ENCODE measurements at places on chromosomes 13 and 19.

DNA sequence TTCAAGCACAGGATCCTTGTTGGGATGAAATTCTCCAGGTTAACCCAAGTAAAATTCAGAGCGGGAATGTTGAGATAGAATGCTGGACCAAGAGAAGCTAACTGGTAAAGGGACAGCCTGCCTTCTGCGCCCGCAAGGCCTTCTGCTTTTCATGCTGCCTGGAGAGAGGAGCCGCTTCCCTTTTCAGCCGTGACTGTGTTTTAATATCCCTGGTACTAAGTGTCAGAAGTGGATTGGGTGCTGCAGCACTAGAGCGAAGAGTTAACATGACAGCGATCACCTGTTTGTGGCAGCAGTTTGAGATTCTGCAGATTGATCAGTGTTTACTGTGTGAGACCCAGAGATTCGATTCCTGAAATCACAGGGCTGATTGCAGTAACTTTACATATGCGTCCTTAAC, 197.4 kb upstream of the ZNF536 start:
- no peak for DNase-seq

DNA sequence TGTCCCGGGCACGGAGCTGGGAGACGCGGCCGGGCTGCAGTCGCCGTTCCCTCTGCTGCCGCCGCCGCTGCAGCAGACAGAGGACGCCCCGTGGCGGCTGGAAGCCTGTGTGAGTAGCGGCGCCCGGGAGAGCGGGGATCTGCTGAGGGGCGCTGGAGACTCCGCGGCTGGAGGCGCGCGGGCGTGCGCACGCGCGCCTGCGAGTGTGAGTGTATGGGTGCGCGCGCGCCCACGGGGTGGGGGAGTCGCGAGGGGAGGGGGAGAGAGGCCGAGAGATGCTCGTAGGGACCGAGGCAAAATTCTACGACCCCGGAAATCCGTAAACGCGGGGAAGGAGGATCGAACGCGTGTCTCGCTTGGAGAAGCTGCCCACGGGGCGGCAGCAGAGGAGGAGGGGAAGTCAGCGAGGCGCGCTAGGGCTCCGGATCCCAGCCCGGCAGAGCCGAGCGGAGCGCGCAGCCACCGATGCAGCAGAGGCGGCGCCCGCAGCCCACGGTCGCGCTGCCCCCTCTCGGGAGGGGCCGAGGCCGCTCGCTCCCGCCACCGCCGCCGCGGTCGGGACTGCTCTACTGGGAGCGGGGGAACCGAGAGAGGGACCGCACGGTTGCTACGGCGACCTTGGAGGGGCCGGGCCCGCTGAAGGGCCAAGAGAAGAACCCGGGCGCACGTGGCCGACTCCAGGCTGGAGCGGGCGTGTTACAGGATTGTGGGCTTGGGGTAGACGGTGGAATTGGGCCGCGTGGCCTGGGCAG, at the start of gene ENOX1:
ENOX1 (minus strand) TSS at position 207 of the 752 bp plus-strand sequence.
- peak; percentile 63 for DNase-seq

- no peak for DNase-seq
These were observed 58.1 kb downstream of the INSR start for GRCh38 chr19:7236153-7236552.

DNA sequence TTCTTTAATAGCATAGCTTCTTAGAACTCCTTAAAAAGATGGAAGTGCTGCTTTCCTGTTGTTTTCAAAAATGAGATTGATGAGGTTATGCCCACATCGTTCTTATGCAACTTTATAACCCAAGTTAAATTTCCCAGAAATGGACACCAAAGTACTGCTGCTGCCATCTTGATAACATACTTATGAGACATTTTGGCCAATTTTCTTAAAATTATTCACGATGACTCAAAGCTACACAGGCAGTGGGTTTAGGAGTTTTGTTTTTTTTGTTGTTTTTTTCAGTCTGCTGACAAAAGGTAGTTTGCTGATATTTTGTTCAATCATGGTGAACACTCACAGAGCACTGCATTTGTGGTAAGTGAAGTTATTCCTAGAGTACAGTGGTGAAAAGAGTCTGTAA, 54.9 kb upstream of the RFC3 start:
- DNase-seq = no peak

DNA sequence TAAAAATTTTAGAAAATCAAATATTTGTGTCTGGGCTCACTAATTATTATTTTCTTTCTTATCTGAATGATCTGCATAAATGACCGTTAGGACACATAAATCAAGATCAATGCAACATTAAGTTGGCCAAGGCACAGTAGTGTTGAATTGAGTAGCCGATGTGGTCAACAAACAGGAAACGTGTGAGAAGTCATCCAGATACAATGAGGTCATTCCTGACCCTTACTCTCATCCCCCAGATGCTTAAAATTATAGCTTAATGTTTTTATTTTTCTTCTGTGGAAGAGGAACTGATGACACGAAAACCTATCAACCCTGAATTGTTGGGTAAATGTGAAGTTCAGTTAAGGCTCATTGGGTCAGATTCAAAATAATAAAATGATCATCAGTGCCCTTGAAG, 222.9 kb downstream of the RFC3 start:
- DNase-seq = no peak

- DNase-seq = no peak
These were observed 1.6 kb downstream of the SOHLH2 start for GRCh38 chr13:36212789-36213188.

- no peak for DNase-seq
These were observed 195.0 kb upstream of the ATXN8OS start for GRCh38 chr13:69912630-69913029.

DNA sequence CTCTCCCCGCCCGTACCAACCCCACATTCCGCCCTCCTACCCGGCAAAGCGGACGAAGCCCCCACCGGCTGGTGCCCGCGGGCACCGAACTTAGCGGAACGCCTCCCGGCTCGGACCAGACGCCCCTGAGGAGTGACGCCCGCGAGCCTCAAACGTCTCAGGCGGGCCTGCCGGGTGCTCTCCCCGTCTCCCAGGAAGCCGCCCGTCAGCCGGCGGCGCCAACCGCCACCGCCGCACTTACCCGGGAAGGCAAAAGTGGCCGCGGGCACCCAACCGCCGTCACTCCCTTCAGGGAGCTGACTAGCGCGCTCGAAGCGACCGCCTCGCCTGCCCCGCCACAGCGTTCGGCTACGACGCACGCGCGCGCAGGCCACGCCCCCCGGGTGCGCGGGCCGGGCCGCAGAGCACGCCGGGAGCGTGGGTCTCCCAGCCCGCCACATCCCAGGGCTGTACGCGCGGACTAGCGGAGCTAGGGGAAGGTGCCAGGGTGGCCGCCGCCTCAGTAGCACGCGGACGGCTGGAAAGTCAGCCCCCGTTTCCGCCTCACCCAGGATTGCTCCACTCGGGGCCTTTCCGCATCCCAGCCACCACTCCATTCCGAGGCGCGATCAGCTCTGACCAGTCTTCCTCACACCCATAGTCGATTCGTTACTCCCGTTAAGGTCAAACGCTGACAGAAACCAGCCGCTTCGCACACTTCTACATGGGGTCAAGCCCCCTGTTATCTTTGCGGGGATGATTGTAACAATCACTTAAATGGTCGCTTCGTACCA, at the start of gene TEX30:
TEX30 (minus strand) TSS at position 346 of the 773 bp plus-strand sequence. CDS start 3,760 bp downstream, outside the sequence.
- peak; percentile 61 for DNase-seq

DNA sequence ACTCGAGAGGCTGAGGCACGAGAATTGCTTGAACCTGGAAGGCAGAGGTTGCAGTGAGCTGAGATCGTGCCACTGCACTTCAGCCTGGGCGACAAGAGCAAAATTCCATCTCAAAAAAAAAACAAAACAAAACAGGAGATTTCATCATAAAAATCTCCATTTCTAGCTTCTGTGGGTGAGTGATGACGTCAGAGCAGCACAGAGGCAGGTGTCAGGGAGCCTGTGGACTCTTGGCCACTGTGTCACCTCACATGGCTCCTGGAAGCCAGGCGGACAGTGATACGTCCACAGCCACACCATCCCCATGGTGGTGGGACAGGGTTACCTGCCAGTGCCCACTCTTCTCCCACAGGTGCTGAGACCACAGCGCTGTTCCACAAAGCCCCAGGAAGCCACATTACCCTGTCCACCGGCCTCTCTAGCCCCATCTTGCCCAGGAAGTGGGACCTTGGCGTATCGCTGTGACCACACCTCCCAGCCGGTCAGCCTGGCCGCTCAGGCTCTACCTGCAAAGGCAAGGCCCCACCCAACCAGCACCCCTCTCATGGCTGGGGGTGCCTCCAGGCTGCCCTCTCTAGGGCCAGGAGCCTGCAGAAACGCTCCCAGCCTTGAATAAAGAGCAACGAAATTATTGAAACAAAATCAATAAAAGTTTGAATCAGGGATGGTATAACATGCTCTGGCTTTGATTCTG, 2.5 kb upstream of the FXYD3 start:
- DNase-seq = no peak

DNA sequence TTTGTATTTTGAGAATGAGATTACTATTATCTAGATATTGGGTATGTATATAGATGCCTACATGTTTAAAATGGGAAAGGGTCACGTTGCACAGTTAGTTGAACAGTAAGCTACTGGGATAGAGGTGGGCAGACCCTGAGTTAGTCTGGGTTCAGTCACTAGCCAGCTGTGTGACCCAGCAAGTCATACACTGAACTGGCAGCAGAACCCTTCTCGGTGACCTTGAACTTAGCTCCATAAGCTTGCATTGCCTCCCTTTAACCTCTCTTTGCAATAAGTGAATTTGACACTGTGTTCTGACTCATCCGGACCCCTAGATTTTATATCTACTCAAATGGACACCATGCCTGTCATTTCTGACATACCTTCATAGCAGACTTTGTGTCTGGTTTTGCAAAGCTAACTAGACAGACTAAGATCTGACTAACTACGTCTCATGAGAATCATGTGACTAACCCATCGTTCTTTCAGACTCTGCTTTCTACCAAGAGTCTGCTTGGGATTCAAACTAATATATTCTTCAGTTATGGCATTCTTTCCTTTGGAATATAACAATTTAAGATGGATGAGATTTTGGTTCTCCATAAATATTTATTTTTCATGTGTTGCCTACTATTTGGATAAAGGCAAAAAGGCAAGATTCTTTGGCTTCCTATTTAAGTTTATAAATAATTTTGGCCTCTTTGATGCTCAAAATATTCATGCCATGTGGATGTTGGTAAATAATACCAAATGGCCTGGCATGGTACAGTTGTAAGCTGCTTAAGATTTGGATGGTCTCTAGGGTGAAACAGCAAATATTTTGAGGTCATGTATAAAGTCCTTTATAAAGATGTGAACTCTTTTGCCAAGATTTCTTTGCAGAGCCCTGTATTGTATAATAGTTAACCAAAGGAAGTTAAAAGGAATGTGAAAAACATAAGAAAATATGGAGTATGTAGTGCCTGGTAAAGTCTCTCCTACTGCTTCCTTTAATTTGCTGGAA, 159.3 kb downstream of the ITGBL1 start:
- no peak for DNase-seq

- no peak for DNase-seq
These were observed 16.5 kb downstream of the MAU2 start for GRCh38 chr19:19337120-19337519.

DNA sequence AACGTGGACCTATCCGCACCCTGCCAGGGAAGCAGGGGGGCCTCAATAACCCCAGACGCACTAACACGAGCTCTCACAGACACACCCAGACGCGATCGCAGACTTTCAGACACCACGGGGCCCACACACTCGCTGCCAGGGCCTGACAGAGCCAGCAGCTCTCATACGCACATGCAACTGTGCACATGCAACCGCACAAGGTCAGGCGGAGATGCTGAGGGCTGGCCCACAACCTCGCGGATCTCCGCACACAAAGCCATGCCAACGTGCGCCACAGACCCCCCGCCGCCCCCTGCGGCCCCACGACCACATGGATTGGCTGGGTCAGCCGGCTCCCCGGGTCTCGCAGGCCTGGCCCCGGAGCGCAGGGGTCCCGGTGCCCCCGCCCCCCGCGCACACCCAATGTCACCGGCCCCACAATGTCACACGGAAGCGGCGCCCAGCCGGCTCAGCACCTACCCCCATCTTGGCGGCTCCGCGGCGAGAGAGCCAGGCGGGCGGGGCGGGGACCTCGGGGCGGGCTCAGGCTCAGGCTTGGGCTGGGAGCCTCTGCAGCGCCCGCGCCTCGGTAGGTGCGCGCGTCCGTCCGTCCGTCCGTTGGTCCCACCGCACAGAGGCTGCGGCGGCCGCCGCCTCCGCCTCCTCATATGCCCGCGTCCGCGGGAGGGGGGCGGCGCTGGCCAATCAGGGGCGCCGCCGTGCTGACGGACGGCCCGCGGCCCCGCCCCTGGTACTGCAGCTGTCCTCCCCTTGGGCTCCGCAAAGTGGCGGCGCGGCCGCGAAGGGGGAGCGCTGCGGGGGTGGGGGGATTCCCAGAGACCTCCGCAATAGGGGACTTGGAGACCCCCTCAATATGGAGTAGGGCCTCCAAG, at the start of gene ATP1A3:
ATP1A3 (minus strand) TSS at position 619 of the 872 bp plus-strand sequence; CDS start at position 465, 154 bp downstream.
- DNase-seq = no peak

- DNase-seq = no peak
These were observed 6.9 kb downstream of the PKN1 start for GRCh38 chr19:14440049-14440448.

- DNase-seq = peak; percentile 8
These were observed 708 bp upstream of the ESD start for GRCh38 chr13:46797501-46798237.

- no peak for DNase-seq
These were observed 2.5 kb downstream of the CAMSAP3 start for GRCh38 chr19:7598180-7598579.

DNA sequence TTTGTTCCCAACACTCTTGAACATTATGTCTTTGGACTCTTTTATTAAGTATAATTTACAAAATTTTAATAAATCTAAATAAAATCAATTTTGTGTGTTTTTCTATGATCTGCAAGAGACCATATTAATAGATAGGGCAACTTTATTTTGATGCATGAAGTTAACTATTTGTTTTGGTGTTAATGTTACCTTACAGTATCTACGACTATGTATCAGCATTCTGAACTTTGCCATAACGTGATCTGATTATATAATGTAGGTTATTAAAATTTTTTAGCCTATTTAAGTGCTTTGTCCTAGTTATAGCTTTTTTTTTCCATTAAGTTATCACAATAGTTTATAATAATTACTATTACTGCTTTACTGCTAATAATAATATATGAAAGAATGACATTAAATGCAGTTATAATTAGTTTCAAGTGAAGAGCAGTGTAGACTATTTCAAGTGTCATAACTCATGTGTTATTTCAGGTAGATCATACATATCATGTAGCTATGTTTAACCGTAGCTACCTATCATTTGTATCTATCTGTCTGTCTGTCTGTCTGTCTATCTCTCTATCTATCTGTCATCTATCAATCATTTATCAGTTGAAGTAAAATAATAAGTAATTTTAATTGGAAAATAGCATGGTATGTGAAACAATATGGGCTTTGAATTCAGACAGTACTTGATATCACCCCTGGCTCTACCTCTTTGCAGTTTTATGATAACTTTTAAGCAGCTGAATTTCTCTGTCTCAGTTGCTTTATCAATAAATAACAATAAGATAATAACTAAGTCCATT, 229.7 kb downstream of the GPC5 start:
- no peak for DNase-seq

Data from fibroblast of the conjunctiva (primary cell).